Stimulated activated CD8-positive, alpha-beta memory T cell treated with anti-CD3 and anti-CD28 coated beads, Interleukin-7, amount 100 ng/mL, for 1 hour (primary cell): ENCODE measurements at places on chromosomes 5 and 9.

GRCh38 chr9:18874069-18874468 is 158.9 kb downstream of the SAXO1 start:
- DNase-seq = no peak

- DNase-seq = no peak
These were observed 535.7 kb upstream of the ACO1 start for GRCh38 chr9:31848505-31849285.

DNA sequence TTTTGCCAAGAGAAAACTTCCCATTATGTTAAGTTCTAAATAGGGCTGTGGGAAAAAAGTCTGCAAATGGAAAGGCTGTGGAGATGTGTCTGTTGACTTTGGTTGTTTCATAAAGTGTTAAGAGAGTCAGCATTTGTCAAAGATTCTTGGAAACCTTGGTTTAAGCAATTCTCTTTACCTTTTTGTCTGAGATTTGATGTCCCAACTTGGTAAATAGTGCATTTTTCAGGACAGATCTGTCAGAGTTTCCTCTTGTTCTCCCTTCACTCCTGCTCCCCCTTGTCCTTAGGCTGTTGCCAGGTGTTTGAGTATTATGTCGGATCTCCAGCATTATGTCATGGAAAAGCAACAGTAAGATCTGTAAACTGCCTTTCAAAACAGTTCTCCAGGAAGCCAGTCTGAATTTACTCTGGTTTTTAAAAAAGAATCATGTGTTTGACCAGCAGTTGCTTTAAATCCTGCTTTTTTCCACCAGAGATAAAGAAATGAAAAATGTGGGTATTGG is 79.1 kb upstream of the ADAMTSL1 start:
- DNase-seq = no peak

DNA sequence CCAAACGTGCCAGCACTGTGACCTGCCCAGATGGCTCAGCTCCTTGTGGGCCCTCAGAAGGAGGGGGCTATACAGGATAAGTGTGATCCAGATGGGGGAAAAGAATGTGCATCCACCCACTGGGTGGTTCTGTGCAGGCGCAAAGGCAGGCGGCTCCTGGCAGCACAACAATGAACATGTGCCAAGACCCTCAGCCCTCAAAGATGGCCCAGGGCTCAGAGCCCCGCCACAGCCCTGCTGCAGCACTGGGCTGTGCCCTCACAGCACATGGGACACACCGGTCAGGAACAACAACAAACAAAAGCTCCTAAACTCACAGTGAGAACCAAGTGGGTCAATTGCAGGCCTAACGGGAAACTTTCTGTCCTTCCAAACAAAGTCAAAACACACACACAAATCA is 4.7 kb downstream of the SEMA4D start:
- DNase-seq = no peak

- no peak for DNase-seq
These were observed 155.3 kb upstream of the KLF4 start for GRCh38 chr9:107644733-107645463.

DNA sequence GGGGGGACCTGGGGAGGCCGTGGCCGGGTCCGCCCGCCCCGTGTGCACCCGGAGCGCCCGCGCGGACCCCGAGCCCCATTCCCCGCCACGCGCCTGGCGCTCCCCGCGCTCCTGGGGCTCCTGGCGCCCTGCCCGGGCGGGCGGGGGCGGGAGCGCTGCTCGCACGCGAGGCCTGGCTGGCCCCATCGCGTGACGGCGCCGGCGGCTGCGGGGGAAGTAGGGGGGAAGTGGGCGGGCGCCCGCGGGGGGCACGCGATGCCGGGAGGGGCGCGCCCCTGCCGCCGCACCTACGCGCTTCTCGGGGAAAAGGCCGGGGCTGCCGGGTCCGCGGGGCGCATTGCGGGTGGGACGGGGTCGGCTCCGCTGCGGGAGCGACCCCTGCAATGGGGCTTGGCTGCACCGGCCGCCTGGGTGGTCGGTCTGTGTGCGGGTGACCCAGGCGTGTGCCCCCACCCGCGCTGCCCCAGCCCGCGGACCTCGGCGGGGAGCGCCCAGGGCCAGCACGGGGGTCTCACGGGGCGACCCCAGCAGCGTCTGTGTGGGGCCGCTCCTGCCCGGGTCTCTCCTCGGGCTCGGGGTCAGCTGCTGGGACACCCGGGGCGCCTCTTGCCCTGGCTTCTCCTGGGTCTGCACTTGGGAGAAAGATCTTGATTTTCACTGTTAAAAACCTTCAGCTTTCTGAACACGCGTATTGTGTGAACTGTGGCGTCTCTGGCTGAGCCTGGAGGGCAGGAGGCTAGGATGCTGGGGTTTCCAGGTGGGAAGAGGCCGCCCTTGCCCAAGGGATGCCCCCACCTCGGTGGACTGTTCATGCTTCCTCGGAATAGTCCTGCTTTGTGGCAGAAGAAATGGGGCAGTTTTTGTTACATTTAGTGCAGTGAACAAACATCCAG is 52.4 kb downstream of the AHRR start:
- peak; percentile 17 for DNase-seq

- DNase-seq = no peak
These were observed 573.3 kb upstream of the RORB start for GRCh38 chr9:73923796-73924195.

- no peak for DNase-seq
These were observed 5.5 kb downstream of the MVB12B start for GRCh38 chr9:126331964-126332748.

DNA sequence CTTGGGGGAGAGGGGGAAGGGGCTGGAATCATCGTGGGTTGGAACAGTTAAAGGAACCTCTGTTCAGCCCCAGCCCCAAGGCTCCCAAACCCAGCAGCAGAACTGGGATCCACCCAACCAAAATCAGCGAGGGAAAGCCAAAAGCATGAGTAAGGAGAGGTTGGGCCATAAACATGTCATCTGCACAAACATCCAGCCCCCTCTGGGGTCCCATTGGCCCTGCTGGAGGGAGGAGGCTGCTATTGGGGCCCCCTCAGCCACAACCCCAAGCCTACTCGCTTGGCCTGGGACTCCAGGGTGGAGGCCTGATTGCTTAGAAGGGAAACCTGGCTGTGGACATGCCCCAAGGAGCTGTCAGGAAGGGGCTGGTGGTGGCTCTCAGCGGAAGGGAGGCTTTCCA is 154.9 kb downstream of the FGF18 start:
- no peak for DNase-seq

DNA sequence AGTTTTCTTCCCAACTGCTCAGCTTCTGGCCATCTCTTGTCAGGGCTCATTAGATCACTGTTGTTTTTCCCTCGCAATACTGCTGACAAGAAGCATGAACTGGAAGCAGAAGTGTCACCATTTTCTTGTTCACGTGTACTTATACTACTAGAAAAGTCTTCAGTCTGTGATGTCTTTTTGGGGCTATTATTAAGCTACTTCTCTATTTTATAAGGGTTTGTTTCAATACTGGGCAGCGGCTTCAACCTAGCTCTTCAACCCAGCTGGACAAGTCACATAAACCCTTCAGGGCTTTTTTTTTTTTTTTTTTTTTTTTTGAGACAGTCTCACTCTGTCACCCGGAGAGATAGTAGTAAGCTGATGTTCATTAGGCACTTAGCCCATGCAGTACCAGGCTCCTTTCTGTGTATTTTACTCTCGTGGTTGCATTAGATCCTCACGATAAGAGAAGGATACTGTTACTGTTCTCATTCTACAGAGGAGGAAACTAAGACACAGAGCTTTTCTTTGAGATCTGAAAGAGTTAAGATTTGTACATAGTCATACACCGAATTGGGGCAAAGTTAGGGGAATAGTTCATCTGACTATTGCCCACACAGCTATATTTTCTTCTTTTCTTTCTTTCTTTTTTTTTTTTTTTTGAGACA is 20.5 kb downstream of the RAPGEF1 start:
- no peak for DNase-seq

- DNase-seq = no peak
These were observed 207.0 kb upstream of the PANK3 start for GRCh38 chr5:168786147-168786546.

DNA sequence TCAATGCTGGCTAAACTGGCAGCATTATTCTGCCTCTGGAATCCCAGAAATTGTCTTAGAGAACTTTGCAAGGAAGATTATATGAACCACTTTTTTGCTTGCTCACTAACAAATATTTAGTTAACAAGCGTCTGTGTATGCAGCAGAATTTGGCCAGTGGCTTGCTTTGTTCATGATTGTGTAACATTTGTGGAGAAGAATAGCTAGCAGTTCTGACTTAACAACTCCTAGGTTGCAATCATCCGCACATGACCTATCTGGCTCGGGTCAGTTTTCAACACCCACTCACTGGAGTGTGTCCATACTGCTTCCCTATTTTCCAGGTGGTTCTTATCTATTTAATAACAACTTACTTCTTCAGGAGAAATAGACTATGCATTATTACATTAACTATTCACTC is 98.5 kb downstream of the SNX18 start:
- DNase-seq = no peak

DNA sequence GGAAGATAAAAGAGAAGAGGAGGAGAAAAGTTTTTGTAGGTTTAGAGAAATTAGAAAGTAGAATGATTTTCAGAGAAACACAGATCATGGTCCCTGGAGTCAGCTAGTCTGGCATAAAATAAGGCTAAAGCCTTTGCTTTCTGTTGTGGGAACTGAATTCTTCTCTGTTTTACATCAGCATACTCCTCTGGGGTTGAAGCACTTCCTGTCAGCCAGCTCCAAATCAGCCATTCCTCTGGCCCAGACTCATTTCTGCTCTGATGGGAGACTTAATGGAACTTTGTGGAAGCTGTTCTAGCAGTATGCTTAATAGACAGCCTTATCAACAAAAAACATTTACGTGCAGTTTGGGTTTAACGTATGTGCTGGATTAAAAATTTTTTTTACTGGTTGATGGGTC is 143.2 kb downstream of the HMHB1 start:
- no peak for DNase-seq

GRCh38 chr5:136629125-136629792 is 263.9 kb upstream of the TRPC7 start:
- no peak for DNase-seq

DNA sequence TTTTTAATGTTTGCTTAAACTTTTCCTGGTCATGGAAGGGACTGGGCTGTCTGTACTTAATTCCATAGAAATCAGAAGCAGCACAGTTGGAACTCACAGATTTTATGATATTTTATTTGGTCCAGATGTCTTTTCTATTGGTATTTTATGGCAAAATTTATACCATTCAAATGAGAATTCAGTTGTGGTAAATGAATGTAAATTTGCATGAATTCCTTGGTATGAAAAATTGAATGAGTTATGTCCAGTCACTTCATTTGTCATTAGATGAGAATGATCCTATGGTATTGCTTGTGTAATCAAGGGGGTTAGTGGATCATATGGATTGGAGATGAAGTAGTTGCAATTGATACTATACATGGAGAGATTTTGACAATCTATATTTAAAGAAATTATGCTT is 188.0 kb downstream of the KDM4C start:
- DNase-seq = no peak

DNA sequence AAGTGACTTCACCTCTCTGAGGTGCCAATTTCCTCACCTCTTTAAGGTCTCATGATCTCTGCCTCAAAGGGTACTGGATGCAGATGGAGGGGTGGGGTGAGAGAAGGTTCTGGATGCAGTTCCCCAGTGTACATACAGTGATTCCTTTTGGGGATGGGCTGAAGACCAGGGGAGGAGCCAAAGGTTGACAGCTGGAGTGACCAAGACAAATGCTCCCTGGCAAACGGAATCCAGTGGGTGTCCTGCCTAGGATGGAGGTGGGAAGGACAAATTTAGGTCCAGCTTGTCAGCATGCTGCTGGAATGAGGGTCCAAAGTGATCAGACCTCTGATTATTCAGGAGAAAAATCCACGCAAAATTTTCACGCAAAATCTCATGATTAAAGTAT is 7.3 kb upstream of the LMX1B start:
- DNase-seq = no peak

DNA sequence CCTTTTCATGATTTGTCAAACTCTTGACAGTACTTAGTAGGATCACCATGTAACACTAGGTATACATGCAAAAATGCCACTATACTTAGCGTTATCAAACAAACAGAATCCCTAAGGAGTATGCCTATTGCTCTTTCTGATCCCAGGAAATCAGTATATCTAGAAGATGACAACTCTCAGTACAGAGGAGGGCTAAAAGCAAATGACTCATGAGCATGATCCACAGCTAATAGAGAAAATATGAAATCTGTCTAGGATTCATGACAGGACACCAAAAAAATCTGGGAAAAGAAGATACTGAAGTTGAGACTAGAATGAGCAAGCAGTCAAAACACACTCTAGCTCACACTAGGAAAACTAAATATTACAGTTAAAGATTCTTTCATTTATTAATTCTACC is 89.2 kb downstream of the RAPGEF6 start:
- no peak for DNase-seq

GRCh38 chr5:126366199-126366560 is 57.0 kb upstream of the GRAMD2B start:
- DNase-seq = no peak

- DNase-seq = no peak
These were observed 115.4 kb downstream of the SLC25A46 start for GRCh38 chr5:110854200-110854599.

- no peak for DNase-seq
These were observed 360.5 kb downstream of the ICE1 start for GRCh38 chr5:5783021-5783420.

DNA sequence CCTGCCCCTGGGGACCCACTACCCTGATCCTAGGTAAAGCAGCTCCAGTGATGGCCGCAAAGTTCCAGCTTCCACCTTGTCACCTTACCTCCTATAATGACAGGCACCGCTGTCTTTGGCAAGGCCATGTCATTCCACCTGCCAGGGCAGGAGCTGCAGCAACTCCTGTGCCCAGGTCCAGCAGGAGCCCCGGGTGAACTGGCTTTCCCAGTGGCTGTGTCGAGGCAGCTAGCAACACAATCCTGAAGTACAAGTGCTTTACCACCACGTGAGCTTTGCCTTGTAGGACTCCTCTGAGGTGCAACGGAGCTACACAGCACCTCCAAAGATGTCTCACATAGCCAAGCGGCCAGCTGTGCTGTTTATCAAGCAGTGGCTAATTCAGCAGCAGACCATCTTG is 20.7 kb upstream of the MGAT1 start:
- DNase-seq = no peak

DNA sequence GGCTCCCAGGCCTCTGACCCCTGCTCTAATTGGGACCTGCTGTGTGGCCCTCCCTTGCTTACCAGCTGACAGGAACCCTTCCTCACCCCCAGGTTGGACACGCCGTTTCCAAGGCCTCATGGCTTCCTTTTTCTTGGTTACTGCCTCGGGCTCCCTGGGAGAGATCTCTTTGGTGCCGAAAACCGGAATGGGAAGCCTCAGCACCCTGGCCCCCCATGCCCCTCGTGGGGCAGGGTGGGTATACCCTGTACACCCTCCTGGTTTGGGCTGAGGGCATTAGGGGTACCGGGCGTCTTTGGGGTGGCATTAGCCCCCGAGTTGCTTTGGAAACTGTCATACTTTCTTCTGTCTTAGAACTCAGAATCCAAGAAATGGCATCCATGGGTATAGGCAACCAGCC is 10.1 kb upstream of the LRRC14B start:
- DNase-seq = no peak
